ENCODE measurements at places on chromosomes 6 and 20. TPM values are rescaled to one million over a fixed set of nuclear protein-coding genes. Genes with fewer than 3 reads are reported as not detected.

Gene AKAP7
- total RNA-seq = 54.4 TPM

DNA sequence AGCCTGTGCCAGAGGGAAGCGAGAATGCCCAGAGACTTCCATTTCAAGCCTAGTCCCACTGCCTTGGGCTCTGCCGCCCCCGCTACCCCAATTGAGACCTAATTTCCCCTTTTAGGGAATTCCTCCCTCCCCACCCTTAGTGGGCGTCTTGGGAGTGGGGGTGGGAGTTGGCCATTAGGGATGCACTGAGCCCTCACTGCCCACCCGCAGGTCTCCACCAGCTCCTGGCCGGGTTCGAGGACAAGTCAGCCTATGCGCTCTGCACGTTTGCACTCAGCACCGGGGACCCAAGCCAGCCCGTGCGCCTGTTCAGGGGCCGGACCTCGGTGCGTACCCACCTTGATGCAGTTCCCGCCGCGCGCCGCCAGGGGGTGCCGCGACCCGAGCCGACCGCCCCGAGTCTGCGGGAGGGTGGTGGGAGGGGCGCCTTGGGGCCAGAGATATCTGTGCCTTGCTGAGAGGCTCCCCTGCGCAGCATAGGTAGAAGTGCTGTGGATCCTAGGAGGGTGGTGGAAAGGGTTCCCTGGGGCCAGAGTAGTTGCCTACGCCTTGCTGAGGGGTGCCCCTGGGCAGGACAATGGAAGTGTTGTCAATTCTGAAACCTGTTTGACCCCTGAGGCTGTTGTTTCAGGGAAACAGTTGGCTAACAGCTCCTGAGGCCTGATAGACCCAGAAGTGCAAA lies 9.2 kb downstream of the ITPA start:
- peak; percentile 67 for DNase-seq

DNA sequence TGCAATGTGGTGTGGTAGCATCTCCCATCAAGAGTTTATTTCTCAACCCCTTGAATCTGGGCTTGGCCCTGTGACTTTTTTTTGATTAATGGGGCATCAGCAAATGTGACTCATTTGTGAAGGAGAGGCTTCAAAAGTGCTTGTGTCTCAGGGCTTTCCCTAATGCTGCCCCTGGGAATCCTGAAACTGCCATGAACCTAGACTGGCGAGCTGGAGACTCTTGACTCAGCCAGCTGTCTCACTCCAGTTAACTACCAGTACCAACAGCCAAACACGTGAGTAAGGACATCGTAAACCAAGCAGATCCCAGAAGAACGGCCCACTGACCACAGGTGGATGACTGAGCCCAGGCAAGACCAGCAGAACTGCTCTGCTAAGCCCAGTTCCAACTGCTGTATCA lies 72.8 kb upstream of the ADTRP start:
- no peak for DNase-seq

Gene DZANK1
- total RNA-seq = 1.1 TPM

Gene TCP11
- total RNA-seq = not detected

DNA sequence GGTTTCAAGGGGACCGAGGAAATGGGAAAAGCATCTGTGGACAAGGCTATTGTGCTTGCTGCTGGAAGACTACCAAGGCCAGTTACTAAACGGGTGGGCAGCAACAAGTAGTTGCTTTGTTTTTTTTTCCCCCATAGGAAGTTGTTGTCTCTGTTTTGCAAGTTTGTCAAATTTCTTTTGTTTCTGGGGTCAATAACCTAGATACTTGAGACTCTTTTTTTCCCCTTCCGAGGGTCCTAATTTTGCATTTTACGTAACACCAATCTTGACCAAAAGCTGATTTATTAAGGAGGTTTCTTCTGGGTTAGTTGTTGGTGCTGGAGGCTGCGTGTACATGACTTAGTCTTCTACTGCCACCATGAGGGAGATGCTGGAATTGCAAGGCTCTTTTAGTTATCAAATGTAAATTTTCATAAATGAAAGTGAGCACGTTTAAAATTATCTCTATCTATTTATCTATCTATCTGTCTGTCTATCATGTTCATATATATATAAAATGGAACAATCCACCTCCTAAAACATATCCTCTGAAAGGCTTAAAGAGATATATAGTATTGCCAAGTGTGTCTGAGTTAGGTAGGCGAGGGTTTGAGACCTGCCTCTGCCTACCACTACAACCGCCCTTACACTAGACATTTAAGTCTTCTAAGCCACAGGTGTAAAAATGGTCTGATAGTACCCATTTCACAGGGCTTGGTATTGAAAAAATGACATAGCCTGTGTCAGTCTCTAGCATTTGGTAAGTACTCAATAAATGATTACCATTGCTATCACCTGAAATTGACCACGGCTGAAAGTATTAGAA lies 60.2 kb downstream of the GCLC start:
- peak; percentile 89 for DNase-seq

DNA sequence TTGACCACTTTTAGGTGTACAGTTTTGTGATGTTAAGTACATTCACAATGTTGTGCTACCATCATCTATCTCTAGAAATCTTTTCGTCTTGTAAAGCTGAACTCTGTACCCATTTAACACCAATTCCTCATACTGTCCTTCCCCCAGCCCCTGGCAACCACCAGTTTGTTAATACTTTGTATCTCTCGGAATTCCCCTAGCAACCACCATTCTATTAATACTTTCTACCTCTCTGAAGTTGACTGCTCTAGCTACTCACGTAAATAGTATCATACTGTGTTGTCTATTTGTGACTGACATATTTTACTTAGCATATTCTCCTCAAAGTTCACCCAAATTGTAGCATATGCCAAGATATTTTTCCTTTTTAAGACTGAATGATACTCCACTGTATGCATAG lies 82.3 kb upstream of the CLDN20 start:
- DNase-seq = no peak

DNA sequence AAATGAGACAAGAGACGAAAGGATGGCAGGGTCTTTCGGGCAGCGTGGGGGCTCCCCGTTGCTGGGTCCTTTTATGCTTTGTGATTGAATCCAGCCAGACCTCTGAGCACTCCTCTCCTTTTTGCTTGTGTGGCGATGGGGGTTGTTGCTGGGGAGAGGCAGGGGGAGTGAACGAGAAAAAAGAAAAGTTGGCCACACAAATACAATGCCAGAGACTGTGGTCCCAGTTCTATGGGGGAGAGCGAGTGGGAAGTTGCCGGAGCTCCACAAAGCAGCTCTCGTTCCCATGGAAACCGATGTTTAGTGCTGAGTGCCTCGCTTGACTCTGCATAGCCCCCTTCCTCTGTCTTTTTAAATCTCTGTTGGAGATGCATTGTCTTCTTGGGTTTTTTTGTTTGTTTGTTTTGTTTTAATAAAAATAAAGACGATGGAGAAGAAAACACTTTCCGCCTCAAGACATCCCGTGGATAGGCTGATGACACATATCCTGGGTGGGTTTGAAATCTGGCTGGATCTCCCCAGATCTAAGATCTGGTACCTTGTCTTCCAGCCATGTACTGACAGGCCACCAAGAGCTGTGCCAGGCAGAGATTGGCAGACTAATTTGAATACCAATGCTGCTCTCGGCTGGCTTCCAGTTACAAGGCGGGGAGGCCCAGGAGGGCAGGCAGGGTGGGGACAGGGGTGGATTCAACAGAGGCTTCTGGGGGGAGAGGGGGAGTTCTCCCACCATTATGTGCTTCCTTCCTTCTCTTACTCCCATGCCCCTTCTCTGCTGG lies 529.3 kb downstream of the QKI start:
- DNase-seq = peak; percentile 39

Gene TAGAP
- 4.9 TPM for total RNA-seq

- DNase-seq = no peak
Measured at GRCh38 chr20:34296468-34296867, 6.7 kb downstream of the AHCY start.

- DNase-seq = no peak
Measured at GRCh38 chr6:166643891-166644590, 17.0 kb upstream of the RPS6KA2 start.

- no peak for DNase-seq
Measured at GRCh38 chr20:47361057-47361915, 4.8 kb upstream of the ZMYND8 start.

DNA sequence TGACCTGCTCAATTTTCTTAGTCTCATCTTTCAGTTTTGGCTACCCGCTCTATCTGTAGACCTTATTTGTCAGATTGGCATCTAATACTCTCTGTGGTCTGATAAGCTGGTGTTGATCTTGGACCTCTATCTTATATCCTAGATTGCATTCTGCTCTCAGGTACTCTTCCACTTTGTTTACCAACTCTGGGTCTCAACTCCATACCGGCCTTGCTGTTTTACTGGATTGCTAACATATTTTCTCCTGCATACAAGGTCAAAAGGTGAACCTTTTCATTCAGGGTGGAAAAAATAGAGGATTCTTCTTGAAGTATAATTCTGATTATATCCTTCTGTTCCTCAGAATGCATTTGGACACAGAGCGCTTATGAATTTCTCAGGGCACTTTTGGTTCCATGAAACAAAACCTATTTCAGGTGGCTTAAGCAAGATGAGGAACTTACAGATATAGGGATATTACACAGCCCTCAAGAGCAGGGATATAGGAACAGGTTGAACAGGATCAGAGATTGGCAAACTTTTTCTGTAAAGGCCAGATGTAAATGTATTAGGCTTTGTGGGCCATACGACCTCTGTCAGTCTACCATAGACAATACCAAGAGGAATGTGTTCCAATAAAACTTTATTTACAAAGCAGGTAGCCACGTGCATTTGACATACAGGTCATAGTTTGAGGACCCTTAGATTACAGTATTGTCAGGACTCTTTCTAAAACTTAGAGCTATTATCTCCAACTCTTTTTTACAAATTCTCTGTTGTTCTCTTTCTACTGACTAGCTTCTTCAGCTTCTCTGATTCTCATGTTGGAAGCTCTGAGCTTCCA lies 2.5 kb upstream of the SH3BGRL2 start:
- no peak for DNase-seq

- DNase-seq = no peak
Measured at GRCh38 chr6:165060720-165061119, 248.7 kb downstream of the C6orf118 start.

GRCh38 chr6:42038163-42038562 lies 12.2 kb upstream of the TAF8 start:
- no peak for DNase-seq

Gene EEF1A2
- 23.5 TPM for total RNA-seq

- peak; percentile 57 for DNase-seq
Measured at GRCh38 chr6:13500264-13500663, 12.9 kb upstream of the GFOD1 start.

DNA sequence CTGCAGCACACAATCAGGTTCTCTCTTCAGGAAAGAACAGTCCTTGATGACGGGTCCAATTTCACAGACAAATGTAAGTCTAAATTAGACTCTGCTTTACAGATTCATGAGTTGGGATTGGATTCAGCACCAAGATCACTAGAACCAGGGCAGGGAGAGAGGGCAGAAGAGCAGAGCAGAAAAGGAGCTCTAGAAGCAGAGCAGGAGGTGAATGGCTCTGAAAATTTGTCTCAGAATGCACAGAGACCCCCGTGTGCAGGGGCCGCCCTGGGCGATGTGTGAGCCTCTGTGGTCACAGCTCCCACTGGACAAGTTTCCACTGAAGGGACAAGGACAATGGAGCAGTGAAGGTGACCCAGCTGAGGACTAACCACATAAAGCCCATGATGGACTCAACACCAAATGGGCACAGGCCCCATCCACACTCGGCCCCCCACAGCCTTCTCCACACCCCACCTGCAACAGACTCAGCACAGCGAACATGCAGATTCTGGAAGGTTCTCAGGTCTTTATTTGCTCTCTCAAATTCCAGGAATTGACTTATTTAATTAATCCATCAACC lies 3.5 kb downstream of the HLA-B start:
- DNase-seq = no peak

DNA sequence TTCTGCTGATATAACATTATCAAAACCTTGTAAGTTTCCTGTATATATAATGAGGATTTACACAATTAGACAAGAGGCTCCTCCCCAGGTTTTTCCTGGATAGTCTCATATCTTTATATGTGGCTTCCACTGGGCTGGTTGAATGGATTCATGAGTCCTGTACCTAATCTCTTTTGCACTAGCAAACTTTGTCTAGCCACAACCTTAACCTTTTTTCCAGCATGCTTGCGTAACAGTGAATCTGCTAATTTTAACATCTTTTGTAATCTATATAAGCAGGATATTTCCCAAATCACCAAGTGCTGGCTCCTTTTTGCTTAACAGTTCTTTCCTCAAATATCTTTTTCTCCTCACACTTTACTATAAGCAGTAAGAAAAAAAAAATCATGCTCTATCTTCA lies 153.6 kb downstream of the COL21A1 start:
- no peak for DNase-seq

- DNase-seq = no peak
Measured at GRCh38 chr20:24782301-24782700, 166.8 kb upstream of the CST7 start.

Gene OR2W1
- total RNA-seq = not detected

Gene MOG
- not detected for total RNA-seq

Gene AP5S1
- 13.8 TPM for total RNA-seq

DNA sequence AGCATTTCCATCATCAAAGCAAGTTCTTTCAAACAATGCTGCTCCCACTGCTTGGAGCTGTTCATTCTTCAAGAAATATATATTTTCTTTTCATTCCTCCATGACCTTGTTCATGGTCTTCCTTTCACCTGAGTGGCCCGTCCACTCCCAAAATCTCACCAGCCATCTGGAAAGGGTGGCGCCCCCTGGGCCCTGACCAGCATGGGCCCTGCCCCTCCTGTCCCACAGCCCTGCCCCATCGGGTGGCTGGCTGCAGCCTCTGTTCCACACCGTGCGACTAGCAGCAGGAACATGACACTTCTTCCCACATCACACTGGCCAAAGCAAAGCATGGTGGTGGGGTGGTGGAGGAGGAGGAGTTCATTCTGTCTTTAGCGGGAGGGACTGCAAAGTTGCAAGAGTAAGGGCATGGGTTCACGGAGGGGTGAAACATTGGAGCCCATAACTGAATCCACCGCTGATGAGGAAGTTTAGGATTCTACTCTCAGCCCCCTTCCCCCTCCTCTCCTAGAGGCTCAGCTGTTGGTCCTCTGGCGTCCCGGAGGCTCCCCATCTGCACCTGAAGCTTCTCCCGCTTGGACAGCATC lies 195.2 kb upstream of the SLC24A3 start:
- no peak for DNase-seq

Gene SNPH
- 3.9 TPM for total RNA-seq

DNA sequence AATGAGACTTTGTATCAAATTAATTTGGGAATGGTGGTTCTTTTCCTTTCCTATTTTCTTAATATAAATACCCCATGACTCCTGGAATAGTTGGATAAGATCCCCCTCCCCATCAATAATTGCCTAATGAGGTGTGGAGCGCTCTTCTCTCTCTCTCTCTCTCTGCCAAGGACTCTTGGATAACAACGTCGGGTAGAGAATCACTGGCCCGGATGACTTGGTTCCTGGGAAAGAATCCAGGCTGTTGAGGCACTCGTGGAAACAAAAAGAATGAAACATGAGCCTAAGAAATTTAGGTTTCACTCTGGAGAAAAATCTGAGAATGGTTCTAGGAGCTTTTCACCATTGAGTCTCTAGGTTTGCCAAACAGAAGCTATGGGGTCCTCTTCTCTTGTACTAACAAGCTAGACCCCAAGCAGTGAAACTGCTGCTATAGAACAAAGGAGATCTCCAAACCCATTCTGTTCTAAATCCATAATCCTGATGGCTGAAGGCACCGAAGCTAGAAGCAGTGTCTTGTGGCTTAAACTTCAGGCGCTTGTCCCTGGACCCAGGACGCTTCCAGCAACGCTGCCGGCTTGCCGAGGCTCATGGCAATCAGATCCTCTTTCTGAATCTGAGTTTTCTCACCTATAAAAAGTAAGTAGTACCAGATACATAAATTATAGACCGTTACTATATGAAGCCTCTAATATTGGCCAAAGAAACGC lies 241.6 kb upstream of the BTBD3 start:
- no peak for DNase-seq

All from hepatocyte (in vitro differentiated cells).